ENCODE measurements at places on chromosomes 11 and 22.

DNA sequence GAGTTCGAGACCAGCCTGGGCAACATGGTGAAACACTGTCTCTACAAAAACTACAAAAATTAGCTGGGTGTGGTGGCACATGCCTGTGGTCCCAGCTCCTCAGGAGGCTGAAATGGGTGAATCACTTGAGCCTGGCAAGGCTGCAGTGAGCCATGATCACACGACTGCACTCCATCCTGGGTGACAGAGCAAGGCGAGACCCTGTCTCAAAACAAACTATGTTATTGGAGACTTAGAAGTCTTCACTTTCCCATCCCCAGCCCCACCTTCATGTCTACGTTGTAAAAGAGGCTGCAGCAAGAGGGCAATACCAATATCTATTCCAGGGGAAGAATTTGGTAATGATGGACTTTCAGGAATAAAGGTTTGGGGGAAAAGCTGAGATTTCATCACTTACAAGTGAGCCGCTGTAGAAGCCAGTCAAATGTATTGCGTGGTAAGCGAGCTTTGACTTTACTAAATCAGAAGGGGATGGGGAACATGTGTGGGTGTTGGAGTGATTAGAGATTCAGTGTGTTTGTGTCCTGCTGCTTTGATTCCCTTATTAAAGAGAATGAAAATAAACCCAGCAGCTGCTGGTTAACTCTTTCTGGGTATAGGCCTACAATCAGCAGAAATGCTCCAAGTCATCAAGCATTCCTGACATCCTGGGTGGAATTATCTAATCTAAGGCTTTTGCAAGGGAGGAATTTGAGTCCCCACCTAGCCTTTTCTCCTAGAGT, 53.7 kb downstream of the UBASH3B start:
- DNase-seq: peak; percentile 67

GRCh38 chr11:108824545-108824944, 159.7 kb downstream of the DDX10 start:
- peak; percentile 29 for DNase-seq

DNA sequence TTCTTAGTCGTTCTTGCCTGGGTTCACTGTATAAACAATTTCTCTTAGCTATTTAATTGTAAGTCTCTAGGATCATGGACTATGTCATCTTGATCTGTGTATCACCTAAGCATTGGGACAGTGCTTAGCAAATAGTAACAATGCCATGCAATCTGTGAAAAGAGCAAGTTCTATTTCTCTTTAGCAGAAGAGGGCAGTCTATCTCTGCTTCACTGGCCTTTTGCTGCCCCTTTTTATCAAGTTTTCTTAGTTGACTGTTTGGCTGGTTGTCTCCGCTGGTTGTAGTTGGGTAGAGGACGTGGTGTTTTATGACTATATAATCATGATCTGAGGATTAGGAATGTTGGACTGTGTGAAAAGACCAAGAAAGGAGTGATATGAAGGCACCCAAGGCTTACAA, 315.0 kb downstream of the JRKL start:
- no peak for DNase-seq

DNA sequence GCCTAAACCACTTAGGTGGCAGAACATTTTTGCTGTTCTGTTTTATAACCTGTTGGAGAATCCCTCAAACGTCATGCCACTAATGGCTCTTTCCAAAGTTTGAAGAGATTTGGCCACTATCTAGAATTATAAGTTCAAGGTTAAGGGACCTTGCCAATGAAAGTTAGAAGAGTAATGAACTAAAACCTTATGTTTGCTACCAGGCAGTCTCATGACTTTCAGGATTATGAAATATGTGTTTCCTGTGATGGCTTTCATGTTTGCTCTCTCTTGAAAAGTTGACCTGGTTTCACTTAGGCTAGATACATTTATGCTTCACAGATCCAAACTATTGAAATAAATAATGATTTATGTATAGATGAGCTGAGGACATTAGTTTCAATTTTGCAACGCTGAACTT, 340.0 kb downstream of the LRRC4C start:
- no peak for DNase-seq

GRCh38 chr11:24295360-24295759, 201.5 kb upstream of the LUZP2 start:
- no peak for DNase-seq

GRCh38 chr11:78420255-78420764, 2.7 kb upstream of the GAB2 start:
- peak; percentile 94 for DNase-seq

- DNase-seq: no peak
Observed at GRCh38 chr22:50524676-50525103, 708 bp downstream of the SCO2 start.

DNA sequence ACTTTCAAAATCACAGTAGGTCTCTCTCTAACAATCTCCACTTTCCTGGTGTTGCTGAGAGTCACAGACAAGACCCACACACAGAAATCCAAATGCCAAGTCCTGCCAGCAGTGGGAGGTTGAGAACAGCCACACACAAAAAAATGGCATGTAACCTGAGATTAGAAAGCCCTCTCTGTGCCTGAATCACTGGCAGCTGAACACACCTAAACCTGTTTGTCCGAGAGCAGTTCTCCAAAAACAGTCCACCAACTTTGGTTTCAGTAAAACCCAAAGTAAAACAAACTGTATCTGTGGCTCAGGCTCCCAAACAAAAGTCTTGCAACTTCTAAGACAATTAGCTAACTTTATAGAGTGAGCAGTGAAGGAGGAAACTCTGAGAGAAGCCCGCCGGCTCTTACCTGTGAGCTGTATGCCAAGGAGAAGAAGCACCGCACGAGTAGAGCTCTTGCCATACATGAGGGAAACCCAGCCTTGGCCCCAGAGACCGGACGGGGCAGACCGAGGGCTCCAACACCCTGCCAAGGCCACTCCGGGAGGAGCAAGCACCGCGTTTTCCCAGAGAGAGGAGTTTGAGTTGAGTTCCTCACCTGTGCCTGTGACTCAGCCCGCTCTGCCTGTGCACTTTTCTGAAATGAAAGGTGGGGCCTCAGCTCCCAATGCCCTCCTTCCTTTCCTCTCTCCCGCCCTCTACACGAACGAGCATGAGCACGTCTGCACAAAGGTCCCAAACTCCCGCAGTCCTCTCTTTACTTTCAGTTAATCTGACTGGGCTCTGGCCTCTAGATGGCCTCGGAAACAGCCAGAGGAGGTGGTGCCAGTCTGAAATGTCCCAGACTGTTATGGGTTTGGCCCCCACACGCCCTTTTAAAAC, at the start of gene MPZL2:
MPZL2 (minus strand) TSS at position 603 of the 874 bp plus-strand sequence; CDS start at position 459, 144 bp downstream.
- DNase-seq: no peak

DNA sequence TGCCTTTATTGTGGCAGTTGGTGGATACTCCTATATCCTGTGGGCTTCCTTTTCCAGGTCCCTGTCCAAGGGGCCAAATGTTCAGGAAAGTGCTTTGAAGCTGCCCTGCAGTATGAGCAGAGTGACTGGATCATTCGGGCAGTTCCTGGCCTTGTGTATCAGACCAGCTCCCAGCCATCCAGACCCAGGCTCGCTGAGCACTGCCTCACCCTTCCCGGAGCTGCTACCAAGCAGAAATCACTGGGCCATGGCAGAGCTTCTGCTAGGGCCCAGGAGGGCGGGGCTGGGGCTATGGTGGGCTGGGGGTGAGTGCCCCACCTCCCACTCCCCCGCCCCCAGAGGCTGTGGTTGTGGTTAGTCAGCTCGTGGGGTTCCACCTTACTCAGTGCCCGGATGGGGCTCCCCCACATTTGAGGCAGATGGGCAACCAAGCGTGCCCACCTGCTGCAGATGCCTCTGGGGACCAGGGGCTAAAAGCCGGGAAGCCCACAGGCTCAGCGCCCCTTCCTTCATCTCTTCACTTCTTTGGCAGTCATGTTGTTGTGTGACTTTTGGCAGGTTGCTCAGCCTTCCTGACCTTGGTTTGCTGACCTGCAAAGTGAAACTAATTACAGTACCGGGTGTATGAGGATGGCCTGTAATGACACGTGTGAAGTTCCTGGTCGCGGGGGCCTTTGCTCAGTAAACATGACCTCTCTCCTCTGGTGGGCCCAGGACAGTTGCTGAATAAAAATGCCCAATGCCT, 2.1 kb upstream of the LRRC32 start:
- DNase-seq: no peak

- no peak for DNase-seq
Observed at GRCh38 chr11:111135778-111136570, 109.6 kb upstream of the POU2AF2 start.

GRCh38 chr11:128288368-128288767, 299.0 kb downstream of the ETS1 start:
- peak; percentile 23 for DNase-seq

DNA sequence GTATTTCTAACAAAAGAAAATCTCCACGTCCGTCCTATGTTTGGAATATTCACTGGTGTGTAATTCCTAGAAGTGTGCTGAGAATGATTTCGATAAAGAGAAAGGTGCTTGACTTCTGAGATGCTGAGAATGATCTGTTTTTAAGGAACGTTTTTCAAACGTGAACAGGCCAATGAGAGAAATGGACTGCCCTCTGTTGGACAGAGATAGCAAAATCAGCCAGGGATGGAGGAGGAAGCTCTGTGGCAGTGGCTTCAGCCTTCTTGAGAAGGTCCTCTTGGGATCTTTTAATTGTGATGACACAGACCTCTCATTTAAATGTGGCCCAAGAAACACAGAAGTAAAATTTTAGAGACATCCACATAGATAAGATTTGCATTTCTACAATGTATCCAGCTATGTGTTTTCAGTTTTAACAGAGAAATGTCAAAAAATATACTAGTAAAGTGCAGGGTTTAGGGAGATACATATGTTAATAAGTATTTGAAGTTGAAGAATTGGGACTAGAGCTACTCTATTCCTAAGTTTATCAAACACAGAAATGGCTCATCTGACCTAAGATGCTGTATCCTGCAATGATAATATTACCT, 84.0 kb upstream of the RCN1 start:
- DNase-seq: peak; percentile 43

- DNase-seq: peak; percentile 53
Observed at GRCh38 chr11:6531267-6531752, 34.2 kb downstream of the DNHD1 start.

DNA sequence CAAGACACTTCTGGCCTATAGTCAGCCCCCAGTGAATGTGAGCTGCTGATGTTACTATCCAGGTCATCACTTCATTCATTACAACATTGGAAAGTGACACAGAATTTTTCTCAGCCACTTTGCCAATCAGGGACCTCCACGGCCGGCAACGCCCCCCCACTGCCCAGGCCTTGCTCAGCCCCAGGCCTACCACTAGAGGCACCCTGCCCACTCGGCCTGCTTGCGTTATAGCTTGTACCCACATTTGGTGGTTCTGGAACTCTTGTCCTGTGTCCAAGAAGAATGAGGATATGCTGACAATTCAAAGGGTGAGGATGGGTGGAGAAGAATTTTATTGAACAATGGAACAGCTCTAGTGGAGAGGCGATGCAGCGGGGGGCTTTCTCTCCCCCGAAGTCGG, 96.2 kb downstream of the TSPAN18 start:
- DNase-seq: no peak

DNA sequence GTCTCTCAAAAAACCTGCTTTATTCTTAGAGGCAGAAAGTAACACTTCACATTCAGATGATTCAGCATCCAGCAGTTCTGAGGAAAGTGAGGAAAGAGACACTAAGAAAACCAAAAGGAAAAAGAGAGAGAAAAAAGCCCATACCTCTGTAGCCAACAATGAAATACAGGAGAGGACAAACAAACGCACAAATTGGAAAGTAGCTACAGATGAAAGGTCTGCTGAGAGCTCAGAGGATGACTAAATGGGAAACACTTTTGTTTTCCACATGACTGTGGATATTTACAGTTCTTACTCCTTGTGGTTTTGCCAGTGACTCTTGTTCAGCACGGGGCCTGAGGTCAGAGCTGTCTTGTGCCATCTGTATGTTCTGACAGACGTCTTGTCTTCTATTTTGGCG, 3.8 kb downstream of the TIMM8B start:
- DNase-seq: no peak

- DNase-seq: no peak
Observed at GRCh38 chr11:102428696-102429095, 23.9 kb downstream of the TMEM123 start.

Data from fibroblast of upper back skin (primary cell).